NCI-H2081 treated with DMSO at 0.1 percent for 48 hours (cell line): ENCODE measurements at places on chromosomes 2 and 18.

GRCh38 chr18:32324181-32324580, 134.3 kb downstream of the MEP1B start:
- DNase-seq: no peak

- peak; percentile 70 for DNase-seq
Observed at GRCh38 chr2:234980451-234981187, 28.8 kb downstream of the SH3BP4 start.

DNA sequence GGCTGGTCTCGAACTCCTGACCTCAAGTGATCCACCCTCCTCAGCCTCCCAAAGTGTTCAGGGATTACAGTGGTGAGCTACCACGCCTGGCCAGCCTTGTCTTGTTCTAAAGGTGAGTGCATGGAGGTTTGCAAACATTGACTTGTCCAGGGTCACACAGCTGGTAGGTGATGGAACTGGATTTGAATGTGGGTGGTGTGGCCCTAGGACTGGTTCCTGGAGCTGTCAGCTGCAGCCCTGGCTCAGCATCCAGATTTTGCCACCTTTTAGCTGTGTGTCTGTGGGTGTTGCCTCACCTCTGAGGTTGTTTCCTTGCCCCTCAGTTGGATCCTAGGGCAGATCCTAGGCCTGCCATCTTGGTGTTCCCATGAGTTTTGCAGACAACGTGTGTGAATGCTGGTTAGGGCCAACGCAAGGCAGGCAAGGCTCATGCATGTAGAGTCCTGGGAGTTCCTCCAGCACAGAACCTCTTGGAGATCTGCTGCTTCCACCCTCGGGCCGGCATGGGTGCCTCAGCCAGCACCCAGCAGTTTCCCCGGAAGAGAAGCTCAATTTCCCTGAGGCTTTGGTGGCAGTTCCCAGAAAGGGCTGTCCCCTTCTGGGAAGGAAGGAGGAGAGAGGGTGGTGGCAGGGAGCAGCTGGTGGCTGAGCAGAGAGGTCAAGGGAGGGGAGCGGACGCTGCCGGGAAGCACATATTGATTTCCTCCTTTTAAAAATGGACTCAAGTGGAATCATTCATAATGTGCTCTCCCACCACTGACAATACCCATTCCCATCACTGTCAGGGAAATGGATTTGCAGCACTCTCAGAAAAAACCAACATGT, 127.6 kb upstream of the HS6ST1 start:
- DNase-seq: no peak

DNA sequence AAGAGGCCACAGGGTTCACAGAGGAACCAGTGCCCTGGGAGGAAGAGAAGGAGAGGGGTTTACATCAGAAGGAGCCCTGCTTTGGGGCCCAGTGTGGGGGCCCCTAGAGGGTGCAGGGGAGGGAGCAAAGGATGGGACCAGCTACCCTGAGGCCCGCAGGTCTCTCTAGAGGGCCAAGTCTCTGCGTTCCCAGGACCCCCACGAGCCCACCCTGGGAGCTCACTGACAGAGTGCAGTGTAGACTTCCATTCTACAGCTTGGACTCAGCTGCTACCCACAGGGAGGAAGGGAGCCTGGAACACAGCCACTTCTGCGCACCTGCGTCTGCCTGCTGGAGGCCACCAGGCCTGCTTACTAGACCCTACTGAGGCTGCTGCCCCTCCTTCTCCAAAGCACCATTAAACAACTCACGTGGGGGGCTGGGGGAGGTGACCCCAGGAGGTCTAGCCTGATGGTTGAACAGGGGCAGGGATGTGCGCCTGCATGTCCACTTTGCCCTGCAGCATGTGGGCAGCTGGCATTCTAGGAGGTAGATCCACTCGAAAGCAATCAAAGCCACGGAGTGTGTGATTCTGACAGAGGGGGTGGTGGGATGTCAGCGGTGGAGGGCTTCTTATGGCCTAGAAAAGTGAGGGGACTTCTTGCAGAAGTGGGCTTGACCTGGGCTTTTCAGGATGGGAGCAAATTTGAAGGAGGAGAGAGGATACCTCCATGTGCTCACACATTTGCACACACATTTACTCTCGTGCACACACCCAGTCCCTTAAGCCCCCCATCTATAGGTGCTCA, 90.2 kb downstream of the ZFP36L2 start:
- no peak for DNase-seq

DNA sequence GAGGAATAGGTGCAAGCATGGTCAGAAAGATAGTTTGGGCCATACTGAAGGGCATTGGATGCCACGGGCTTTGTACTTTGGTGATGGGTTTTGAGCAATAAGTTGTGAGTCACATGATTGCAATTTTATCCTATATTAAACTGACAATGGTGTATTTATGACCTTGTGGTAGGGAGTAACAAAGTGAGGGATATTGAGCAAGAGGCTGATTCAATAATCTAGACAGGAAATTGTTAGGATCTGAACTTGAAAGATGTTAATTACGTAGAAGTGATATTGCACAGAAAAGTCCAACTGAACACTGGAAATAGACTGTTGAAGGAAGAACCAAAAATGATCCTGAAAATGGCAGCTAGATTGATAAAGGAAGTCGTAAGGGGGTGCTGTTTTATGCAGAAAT, 46.6 kb upstream of the TCF4 start:
- DNase-seq: no peak
